ENCODE measurements at places on chromosomes 7 and 10.

DNA sequence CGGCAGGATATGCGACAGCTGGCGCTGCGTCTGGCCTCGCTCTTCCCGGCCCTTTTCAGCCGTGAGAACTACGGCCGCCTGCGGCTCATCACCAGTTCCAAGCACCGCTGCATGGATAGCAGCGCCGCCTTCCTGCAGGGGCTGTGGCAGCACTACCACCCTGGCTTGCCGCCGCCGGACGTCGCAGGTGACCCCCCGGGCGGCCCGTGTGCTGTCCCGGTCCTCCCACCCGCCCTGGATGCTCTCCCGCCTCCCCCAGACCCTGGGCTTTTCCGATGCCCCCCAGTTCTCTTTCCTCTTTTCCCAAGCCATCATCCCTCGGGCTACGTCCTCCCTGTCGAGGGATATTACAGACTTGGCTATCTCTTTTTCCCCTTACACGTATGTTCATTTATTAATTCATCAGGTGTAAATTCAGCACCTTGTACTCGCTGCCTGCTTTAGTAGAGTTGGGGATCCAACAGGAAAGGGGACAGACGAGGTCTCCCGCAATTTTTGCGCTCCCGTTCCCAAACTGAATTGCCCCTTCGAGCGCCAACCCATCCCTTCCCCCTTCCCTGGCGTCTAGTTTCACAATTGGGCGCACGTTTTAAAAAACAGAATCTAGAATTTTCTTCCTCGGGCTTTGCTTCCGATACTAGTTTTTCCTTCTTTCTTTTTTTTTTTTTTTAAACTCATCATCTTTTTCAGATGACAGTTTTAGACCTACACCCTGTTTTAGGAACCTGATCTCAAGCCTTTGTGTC lies 846 bp downstream of the MINPP1 start:
- peak; percentile 52 for DNase-seq

GRCh38 chr10:8037941-8038894 lies 16.3 kb upstream of the GATA3 start:
- no peak for DNase-seq

DNA sequence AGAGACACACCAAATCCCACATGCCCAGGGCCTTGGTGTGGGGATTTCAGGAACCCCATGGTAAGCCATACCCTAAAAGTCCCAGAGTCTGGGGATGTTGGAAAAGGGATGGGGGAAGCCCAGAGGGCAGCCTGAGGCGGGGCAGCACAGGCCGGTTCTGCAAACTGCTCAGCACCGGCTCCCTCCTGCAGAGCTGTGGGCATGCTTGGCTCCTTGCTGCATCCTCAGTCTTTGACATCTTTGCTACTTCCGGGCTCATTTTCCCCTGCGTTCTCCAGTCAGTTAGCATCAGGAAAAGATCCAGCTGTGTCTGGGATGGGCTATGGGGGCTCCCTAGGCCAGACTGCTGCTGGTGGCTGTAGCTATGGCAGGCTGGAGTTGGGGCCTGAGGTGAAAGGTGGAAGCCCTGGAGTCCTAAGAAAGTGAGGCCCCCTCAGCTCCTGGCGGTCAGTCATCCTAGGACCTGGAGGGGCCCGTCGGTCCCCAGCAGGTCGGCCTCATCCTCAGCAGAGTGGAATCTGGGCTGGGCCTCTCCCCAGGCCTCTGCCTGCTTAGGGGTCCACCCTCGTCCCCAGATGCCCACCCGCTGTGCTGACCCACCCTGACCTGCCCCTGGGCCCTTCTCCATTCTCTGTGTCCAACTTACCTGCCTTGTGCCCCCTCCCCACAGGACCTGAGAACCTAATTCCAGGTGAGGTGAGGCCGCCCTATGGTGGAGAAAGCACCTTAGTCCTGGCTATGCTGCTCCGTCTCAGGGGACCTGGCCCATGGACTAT lies 9.3 kb downstream of the TBATA start:
- no peak for DNase-seq

DNA sequence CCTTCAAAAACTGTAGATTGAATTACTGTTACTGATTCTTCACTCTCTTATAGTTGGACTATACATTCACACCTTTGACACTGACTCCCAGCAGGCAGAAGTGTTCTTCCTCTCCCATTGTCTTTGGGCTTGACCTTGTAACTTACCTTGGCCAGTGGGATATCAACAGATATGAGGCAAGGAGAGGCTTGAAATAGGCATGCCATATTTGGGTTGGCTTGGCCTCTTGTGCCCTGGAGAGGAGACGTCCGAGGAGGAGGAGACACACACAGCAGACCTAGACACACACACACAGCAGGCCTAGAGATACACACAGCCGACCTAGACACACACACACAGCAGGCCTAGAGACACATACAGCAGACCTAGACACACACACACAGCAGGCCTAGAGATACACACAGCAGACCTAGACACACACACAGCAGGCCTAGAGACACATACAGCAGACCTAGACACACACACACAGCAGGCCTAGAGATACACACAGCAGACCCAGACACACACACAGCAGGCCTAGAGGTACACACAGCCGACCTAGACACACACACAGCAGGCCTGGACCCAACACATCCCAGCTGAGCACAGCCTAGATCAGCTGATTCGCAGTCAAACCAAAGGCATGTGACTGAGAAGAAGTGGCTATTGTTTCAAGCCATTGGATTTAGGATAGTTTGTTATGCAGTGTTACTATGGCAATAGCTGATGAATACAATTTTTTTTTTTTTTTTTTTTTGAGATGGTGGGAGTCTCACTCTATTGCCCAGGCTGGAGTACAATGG lies 12.5 kb upstream of the GNA12 start:
- no peak for DNase-seq

GRCh38 chr10:108684431-108684830 lies 1238.9 kb downstream of the XPNPEP1 start:
- peak; percentile 55 for DNase-seq

DNA sequence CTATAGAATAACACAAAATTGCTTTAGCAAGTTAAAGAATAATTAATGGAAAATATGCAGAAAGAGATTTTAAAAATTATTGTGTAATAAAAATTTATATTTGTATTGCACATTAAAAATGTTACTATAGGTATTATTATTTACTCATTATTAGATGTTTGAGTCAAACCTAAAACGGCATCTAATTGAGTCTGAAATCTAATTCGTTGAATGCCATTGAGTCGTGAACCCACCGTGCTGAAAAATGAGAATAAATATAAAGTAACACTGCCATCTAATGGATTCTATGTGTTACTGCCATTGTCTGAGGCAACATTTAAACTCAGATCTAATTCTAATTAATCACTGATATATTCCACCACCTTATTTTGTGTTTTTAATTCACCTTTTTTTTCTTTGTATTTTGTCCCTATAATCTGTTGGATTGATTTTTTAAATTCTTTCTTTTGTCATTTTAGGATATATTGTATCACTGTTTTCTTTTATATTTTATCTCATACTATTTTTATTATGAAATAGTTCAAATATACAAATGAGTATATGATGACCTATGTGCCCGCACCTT lies 62.2 kb downstream of the SAMD9 start:
- peak; percentile 60 for DNase-seq

- DNase-seq: no peak
Measured at GRCh38 chr10:80187465-80188409, 17.6 kb downstream of the ANXA11 start.

GRCh38 chr7:15167912-15168311 lies 265.4 kb upstream of the DGKB start:
- DNase-seq: no peak

DNA sequence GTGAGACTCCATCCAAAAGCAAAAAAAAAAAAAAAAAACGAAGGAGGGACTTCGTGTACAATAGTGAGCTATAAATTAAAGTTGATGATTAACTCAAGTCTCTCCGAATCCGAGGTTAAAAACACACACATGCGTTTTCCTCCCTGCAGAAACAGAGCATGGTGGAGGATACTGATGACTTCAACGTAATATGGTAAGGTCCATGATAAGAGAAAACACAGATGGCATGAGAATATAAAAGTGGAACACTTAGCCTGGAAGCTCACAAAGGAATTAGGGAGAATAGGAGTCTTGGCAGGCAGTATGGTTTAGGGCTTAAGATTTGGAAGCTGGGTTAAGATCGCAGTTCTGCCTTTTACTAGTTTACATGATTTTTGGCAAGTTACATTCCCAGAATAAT lies 20.1 kb upstream of the GSTK1 start:
- DNase-seq: no peak

DNA sequence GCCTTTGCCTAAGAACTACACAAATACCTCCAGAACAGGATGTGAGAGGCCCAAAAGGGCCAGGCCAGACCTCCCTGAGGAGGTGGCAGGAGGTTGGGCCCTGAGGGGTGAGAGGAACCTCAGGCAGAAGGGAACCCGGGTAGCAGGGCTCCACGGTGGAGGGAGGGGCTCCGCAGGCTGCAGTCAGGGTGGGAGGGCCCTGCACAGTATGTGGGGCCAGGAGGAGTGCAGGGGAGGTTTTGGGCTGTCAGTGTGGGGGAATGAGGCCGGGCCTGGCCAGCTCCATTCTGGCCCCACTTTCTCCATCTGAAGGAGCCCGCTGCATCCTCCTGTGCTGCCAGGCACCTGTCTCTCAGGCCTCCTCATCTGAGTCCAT lies 25.9 kb downstream of the DNAJB12 start:
- no peak for DNase-seq

- peak; percentile 71 for DNase-seq
Measured at GRCh38 chr7:73885975-73886798, 25.2 kb downstream of the TMEM270 start.

DNA sequence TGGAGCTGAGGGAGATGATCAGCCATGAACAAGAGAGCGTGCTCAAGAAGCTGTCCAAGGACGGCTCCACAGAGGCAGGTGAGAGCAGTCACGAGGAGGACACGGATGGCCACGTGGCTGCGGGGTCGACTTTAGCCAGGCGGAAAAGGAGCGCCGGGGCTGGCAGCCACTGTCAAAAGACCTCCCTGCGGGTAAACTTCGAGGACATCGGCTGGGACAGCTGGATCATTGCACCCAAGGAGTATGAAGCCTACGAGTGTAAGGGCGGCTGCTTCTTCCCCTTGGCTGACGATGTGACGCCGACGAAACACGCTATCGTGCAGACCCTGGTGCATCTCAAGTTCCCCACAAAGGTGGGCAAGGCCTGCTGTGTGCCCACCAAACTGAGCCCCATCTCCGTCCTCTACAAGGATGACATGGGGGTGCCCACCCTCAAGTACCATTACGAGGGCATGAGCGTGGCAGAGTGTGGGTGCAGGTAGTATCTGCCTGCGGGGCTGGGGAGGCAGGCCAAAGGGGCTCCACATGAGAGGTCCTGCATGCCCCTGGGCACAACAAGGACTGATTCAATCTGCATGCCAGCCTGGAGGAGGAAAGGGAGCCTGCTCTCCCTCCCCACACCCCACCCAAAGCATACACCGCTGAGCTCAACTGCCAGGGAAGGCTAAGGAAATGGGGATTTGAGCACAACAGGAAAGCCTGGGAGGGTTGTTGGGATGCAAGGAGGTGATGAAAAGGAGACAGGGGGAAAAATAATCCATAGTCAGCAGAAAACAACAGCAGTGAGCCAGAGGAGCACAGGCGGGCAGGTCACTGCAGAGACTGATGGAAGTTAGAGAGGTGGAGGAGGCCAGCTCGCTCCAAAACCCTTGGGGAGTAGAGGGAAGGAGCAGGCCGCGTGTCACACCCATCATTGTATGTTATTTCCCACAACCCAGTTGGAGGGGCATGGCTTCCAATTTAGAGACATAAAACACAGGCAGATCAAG lies 3.3 kb downstream of the GDF2 start:
- DNase-seq: no peak

GRCh38 chr10:101660256-101660655 lies 34.7 kb downstream of the FBXW4 start:
- DNase-seq: no peak

DNA sequence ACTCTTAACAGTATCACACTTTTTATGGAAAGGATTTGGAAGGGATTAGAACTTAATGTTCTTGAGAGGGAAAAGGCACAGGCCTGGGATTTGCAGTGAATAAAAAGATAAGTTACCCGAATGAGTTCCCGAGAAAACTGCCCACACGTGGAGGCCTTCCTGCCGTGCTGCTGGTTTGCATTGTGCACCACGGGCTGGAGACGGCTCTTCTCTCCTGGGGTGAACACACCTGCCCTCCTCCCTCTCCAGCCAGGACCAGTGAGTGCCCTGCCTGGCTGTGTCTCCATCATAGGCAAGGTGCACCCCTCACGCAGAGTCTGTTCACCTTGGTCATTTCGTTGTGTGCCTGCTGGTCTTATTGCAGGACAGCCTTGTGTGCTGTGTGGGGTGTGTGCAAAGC lies 336.3 kb upstream of the SHH start:
- no peak for DNase-seq

DNA sequence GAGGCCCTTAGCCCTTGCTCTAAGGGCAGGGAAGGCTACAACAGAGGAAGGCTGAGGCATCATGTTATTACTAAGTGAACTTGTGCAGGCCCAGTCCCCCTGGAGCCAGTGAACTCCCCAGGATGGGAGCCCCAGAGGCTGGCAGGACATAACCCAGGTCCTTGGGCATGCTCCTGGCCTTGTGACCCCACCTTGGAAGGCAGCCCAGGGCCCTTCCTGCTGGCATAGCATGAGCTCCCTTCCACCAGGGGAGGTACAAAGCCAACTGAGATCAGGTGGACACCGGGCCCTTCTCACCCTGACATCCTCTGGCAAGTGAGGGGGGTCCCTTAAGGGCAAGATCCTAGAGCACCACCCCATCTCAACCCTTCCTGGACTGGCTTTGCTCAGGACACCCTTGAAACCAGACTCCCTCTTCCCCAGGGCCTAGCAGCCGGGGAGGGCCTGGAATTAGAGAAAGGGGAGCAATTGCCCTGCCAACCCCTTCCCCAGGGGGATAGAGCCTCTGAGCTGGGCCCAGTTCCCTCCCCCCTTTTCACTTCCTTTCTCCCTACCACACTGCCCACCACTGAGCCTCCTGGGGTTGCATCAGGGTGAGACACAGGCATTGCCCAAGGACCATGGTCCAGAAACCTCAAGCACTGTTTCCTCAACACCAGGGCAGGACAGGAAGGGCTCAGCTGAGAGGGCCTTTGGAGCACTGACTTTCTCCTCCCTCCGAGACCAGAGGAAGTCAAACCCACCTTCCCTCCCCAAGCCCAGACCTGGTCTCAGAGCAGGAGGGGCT lies 1.8 kb upstream of the VSIR start:
- no peak for DNase-seq

DNA sequence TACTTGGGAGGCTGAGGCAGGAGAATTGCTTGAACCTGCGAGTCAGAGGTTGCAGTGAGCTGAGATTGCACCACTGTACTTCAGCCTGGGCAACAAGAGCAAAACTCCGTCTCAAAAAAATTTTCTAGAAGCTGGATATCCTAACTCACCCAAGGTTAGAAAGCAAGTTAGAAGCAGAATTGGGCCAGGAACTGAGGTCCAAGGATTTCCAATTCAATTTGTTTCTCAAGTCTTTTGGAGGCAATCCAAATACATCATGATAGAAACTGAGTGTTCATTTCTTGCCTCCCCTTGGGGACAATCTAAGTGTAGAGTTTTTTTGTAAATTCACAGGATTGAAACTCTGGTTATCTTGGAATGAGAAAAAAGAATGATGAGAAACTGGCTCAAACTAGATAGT lies 45.5 kb downstream of the LAMB1 start:
- DNase-seq: no peak

All from astrocyte of the spinal cord (primary cell).